ENCODE measurements at places on chromosomes 4 and X.

DNA sequence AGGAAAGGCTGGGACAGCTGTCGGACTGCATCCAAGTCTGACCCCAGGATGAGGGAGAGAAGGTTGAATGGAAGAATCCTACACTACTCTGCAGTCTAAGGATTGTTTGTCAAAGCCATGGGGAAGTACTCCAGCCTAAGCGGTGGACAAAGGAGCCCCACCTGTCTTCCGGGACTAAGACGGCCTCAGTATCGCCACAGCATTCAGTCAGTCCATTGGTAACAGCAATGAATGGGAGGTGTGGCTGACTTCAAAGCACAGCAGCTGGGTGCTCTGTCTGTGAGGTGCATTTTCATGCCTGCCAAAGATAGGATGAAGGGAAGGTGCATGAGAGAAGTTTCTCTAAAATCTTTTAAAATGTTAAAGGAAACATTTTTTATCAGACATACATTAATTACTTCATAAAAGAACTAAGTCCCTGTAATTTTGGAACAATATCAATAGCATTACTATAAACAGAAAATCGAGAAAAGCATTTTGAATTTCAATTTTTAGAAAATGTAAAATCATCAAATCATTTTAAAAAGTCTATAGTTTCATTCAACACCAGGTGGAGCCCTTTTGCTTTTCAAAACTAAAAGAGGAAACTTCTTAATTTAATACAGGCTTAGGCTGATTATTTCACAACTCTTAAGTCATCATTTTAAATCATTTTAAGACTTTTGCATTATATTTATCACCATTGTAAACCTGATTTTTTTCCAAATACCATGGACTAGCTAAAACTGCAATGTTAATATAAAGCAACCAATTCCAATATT, 27.6 kb upstream of the INTU start:
- DNase-seq, result no peak

- DNase-seq, result no peak
These were observed 70.2 kb upstream of the NUDT6 start for GRCh38 chr4:122992641-122993040.

GRCh38 chr4:658681-659667, 15.1 kb downstream of the ATP5ME start:
- no peak for DNase-seq

GRCh38 chr4:77089866-77090265, 14.1 kb upstream of the CCNI start:
- DNase-seq, result no peak

DNA sequence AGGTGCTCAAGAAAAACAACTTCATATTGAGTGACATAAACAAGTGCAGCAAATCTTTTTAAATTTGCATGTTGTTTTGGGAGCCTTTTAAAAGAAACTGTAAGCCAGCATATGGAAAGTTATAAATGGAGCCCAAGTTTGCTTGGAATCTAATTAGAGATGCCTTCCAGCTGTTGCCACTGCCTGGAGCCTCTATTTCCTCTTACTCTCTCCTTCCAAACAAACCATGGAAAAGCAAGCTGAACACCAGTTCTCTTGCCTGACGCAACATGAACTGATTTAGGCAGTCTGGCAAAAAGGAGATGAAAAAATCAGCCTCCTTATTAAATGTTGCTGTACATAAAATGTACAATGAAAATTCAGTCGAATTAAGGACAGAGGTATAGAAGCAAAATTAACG, 21.5 kb downstream of the ARSJ start:
- no peak for DNase-seq

GRCh38 chr4:147182041-147182440, 236.4 kb upstream of the TTC29 start:
- DNase-seq, result no peak

DNA sequence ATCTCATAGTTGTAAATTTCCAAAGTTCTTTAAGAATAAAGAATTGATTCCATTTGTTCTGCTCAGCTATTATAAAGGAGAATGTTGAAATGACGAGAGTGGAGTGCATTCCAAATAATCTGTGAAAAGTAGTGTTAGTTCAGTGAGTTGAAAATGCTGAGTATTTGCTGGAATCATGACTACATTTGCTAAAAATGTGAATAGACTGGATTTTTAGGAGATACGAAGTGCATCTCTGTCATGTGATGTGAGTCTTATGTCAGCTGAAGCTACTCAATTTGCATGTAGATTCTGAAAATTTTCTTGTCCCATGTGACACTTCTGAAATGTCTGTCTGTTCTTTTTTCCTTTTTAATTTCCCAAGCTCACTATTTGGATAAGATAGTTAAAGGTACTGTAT, 206.0 kb downstream of the DCTD start:
- no peak for DNase-seq

DNA sequence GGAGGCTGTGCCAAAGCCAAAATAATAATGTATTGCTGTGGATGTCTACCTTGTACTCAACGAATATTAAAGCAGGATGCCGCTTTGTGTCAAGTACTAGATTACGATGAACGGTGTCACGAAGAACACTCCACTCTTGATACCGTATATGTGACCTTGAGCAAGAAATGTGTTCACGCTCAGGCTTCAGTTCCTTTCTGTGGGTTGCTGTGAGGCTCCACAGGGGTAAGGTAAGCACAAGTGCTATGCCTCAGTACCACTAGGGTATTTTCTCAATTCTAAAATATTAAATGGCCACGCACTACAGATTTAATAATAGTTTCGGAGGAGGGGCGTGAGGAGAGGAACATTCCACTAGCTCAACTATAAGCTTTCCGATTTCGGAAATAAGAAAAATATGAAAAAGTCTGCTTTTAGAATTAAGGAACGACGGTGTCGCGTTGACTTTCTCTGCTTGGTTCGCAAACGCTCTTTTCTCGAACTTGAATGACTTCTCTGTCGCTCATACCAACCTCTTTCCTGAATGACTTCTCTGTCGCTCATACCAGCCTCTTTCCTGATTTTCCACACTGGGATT, 607 bp upstream of the SCOC start:
- no peak for DNase-seq

DNA sequence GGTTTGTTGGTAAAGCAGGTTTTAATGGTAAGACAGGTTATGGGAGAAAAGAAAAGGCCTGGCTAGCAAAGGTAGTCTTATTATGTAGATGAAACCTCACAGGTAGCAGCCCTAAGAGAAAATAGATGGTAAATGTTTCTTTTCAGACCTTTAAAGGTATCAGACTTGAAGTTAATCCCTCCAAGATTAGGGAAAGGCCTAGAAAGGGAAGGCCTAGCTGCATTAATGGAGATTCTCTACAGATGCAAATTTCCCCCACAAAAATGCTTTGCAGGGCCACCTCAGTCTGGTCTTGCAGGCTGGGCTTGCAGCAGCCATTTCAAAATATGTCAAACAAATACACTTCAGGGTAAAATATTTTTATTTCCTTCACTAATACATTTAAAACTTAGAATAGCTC, 1410.6 kb downstream of the RPA4 start:
- DNase-seq, result no peak

DNA sequence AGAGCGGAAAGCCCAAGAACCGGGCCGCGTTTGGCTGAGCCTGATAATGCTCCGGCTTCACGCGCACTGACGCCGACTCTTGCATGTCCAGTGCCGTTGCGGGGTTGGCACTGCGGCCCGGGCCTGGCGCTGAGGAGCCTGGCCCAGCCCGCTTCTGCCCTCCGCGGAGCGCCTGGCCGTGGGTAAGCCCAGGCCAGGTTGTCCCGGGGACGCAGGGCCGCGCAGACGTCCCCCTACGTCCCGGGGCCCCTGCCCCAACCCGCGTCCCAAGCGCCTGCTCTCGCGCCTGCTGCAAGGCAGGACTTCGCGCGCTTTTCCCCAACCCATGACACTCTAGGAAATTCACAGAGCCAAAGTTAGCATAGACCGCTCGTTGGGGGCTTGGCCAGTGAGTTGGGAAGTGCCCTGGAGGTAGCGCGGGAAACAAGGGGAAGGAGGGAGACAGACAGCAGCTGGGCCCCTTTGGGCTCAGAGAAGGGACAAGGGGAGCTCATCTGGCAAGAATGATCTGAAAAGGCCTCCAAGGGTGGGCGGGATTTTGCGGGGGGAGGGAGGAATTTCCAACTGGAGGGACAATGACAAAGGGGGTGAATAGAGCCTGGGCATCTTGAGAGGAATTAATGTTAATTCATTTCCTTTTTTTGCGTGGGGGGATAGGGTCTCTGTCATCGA, 665 bp upstream of the LRPAP1 start:
- DNase-seq, result no peak

GRCh38 chrX:154371789-154372300, 2.6 kb downstream of the FLNA start:
- no peak for DNase-seq

DNA sequence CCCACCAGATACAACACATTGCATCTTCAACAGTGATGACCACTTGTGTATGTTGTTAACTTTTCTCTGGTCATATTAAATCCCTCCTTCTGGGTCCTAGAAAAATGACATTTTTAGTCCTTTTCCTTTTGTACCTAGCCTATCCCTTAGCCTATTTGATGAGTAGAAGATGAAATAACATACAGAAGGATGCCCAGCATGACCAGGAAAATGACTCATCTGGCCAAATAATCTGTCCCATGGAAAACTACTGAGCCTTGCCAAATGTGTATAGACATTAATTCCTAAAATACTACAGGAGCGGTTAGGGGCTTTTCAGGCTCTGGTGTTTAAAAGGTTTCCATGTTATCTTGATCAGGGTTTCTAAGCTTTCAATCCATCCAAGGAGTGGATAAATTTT, 129.0 kb upstream of the KCNIP4 start:
- DNase-seq, result no peak

GRCh38 chrX:40142417-40142816, 44.7 kb upstream of the BCOR start:
- no peak for DNase-seq

DNA sequence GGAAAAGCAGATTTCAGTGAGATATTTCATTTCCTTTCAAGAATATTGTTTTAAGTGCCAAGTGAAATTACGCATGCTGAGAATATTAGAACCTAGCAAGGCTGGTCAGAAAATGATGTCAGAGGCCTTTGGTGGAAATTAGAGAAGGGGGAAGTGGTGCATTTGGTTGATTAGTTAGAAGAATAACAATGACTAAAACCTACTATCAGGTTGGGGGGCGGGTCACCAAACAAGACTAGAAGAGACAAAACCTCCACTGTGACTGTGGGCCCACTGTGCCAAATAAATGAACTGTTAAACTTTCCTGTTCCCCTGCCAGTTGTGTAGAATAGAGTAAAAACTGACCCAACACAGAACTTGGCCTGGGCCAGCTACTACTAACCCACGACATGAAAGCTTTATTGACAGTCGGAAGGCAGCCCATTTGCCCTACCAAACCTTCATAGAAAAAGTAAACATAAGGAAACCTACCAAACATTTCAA, 2.9 kb downstream of the RAPGEF2 start:
- DNase-seq, result no peak

DNA sequence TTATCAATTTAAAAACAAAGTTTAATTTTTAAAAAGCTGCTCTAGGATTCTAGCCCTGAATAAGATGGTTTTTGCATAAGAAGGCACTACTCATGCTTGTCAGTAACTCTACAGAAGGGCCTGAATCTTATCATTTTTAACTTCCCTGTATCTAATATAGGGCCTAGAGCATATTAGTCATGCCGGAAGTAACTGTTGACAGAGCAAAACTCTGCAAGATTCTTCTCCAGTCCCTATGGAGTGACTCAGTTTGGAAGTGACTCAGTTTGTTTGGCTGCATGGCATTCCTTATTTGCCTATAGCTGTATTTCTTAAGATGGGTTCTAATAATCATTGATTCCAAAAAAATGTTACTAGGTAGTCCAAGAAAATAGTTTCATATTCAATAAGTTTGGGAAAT, 431.8 kb upstream of the HTR2C start:
- DNase-seq, result no peak

- DNase-seq, result no peak
These were observed 20.8 kb upstream of the TMEM184C start for GRCh38 chr4:147596377-147596776.

DNA sequence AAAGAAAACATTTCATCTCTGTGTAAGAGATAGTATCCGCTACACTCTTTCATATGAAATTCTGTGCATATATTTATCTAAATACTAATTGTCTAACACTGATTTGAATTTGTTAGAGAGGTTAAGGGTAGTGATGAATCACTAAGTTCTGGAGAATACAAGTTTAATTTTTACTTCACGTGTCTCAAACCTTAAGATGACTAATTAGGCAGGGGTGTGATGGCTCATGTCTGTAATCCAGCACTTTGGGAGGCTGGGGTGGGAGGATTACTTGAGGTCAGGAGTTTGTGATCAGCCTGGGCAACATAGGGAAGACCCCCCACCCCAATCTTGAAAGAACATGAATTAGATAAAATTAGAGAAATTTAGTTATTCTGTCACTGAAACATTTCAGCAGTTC, 2241.9 kb downstream of the PCDH7 start:
- DNase-seq, result no peak

DNA sequence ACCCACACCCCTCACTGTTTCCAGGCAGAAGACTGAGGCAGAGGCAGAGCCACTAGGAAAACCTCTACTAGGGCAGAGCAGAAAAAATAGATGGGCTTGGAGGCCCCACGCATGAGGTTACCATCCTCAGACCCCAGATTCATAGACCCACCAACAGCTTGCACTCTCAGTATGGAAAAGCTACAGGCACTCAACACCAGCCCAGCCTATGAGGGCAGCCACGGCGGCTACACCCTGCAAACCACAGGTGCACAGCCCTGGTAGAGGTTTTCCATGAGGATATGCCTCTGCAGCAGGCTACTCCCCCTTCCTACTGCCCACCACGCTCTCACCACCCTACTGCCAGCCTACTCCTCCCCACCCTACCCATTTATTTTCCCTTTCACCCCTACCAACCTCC, 235.1 kb downstream of the CWH43 start:
- no peak for DNase-seq

- no peak for DNase-seq
These were observed 142.3 kb downstream of the SH3KBP1 start for GRCh38 chrX:19745077-19745476.

DNA sequence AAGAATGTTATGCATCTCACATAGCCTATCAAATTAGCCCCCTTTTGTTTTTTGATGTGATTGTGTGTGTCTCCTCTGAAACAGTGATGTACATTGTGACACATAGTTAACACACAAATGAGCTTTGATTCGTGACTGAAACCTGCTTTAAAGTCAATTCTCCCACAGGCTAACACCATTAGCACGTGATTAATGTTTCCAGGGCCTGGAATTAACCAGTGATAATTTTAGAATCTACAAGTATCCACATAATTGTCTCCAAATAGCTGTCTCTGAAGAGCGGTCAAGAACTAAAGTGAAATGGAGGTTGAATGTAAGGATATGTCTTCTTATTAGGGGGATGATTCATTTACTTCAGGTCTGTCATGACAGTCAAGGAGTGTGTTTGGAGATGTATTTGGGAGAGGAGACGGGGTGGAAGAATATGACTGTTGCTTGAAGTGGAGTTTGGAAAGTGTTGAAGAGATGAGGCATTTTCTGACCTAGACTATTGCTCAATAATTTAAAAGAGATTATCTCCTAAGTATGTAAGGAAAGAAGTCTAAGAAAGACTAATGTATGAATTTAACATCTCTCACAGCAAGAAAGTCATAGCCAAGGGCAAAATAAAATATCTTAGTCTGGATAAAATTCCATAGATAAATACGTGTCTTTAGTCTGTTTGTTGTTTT, 13.7 kb upstream of the RASGEF1B start:
- DNase-seq, result no peak

- no peak for DNase-seq
These were observed 461.3 kb upstream of the TECRL start for GRCh38 chr4:64870558-64870957.
